ENCODE measurements at places on chromosomes 2 and 18.

DNA sequence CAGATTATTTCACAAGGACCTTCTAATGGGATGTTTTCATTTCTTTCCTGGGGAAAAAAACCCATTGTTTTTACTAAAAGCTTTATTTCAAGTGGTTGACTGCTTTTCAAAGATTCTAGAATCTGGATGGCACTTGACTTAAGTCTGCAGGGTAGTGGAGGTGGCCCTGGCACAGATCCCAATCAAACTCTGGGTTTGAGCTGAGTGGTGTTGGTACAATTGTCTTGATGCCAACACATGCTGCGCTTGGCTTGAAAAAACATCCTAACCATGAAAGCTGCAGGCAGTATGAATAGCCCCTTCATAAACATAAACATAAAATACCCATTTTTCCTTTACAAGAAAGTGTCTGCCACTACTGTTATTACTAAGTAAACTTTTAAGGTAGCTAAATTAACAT, 3.6 kb downstream of the PAPOLG start:
- DNase-seq, result no peak

DNA sequence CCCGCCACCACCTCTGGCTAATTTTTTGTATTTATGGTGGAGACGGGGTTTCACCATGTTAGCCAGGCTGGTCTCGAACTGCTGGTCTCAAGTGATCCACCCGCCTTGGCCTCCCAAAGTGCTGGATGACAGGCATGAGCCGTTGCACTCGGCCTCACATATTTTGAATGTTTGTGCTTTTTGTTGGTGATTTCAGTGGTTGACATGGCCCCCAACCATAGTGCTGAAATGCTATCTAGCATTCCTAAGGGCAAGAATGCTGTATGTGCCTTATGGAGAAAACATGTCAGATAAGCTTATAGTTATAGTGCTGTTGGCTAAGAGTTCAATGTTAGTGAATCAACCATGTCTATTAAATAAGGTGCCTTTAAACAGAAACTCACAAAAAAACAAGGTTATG, 8.9 kb downstream of the ZAP70 start:
- DNase-seq, result no peak

DNA sequence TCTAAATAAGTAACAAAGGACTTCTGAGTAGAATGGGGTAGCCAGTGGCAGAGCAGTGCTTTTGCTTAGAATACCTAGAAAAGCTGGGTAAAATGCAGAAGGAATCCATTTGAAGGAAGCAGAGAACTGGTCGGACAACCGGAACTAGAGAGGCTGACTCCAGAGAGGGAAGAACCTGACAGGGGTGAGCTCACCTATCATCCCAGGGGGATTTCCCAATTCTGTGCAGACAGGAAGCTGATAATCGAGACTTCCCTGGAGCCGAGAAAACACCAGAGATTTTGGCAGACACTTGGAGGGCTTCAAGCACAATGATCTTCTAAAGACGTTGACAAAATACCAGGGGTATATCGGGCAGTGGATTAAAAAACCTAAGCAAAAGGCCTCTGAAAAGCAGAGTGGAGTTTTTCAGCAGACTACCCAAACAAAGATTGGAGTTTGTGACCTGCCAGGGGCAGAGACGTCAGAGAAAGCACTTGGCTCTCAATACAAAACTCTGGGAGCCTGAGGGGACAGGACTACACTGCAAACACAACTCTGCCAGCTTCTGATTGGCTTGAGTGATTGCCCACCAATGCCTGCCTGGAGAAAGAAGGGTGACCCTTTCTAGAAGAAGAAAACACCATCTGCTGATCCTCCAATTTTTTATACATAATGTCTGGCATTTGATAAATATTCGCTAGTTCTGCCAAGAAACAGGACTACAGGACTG, 67.5 kb upstream of the TTN start:
- DNase-seq, result no peak

GRCh38 chr2:71666094-71666474, 212.7 kb downstream of the DYSF start:
- DNase-seq, result no peak

- DNase-seq, result no peak
These were observed 63.3 kb downstream of the XRCC5 start for GRCh38 chr2:216172493-216172892.

DNA sequence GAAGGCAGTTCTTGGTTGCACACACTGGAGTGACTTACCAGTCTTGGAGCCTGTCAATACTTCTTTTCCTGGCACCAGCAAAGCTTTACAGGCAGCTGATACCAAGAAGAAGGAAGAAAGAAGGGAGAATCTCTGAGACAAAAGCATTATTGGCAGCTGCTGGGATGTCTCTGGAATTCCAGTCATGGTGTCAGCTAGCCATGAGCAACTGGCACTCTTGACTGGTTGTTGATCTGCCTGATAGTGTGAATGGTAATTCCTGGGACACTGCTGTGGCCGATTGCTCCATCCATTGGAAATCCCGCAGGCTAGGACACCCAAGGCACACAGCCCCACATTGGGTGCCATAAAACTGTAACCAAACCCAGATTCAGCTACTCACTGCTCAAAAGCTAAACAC, 17.8 kb upstream of the SPAG16 start:
- no peak for DNase-seq

DNA sequence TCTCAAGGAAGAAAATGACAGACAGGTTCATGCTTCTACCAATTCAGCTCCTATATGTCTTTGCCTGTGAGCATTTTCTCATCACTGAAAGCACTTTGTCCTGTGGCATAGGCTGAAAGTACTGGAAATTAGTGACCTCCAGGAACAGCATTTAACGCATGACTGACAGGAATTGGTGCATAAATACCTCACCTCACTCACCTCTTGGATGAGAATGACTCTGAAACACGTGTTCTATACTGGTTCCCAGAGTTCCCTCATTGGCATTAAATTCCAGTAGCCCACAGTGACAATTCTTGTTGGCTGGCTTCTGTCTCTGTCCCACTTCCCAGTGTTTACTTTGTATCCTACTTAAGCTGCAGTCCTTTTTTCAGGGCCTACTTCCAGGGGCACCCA, 83.4 kb upstream of the MAPRE2 start:
- no peak for DNase-seq

- no peak for DNase-seq
These were observed at the start of gene NXPH2 for GRCh38 chr2:138779781-138780445. Gene NXPH2 (minus strand): TSS chr2:138780390. CDS start chr2:138780241, 149 bp downstream.

DNA sequence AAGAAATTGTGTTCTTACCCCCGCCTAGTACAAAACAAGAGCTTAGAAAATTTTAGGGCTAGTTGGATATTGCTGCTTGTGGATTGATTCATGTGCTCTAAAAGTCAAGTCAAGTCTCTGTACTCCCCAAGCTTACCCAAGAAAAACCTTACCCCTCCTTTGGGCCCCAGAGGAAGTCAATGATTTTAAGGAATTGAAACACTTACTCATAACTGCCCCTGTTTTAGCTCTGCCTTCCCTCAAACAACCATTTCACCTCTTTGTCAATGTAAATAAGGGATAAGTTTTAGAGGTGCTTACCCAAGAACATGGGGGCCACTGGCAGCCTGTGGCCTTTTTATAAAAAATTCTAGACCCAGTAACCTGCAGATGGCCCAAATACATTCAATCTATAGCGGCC, 136.6 kb upstream of the RMP24 start:
- peak; percentile 6 for DNase-seq

GRCh38 chr2:192283450-192283849, 88.7 kb upstream of the TMEFF2 start:
- no peak for DNase-seq

- DNase-seq, result no peak
These were observed 102.1 kb downstream of the PXDN start for GRCh38 chr2:1642066-1642861.

GRCh38 chr2:119599384-119599783, 55.1 kb downstream of the CFAP221 start:
- DNase-seq, result no peak

- no peak for DNase-seq
These were observed 78.7 kb downstream of the GLI2 start for GRCh38 chr2:120814352-120814751.

DNA sequence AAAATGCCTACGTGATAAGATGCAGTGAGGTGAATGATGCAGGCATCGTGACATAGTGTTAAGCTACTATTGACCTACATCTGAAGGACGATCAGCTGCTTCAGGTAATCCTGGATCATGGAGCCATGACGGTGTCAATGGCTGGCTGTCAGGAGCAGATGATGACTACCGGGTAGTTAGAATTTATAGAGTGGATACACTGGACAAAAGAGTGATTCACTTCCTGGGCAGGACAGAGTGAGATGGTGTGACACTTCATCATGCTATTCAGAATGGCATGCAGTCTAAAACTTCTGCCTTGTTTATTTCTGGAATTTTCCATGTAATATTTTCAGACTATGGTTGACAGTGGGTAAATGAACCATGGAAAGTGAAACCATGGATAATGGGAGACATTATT, 29.5 kb downstream of the METTL8 start:
- DNase-seq, result no peak

DNA sequence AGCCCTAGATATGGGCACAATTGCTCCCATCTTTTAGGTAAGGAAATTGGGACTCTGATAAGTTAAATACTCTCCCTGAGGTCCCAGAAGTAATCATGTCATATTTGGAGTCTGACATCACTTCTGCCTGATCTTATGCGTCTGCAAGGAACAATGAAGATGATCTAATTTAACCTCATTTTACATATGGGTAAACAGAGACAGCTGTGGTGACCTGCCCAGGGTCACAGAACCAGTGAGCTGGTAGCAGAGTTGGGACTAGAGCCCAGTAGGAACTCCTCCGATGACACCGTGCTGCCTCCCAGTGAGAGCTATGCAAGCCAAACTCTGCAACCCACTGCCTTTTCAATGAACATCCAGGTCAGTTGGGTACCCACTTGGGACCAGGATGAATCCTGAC, 17.8 kb downstream of the CTAGE1 start:
- DNase-seq, result no peak

DNA sequence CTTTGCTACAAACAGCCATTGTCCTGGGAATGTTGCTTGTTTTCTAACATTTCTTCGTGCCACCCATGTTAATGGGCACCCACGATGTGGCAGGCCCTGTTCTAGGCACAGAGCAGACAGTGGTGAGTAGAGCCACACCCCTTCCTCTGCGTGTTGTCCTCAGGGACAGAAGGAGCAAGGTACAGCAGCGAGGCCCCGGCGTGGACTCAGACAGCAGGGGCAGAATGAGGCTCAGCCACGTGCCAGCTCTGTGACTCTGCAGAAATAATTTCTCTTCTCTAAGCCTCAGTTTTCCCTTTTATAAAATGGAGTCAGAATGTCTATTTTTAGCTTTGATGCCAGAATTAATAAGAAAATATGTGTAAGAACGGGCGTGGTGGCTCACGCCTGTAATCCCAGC, 401.7 kb downstream of the TSN start:
- DNase-seq, result no peak

DNA sequence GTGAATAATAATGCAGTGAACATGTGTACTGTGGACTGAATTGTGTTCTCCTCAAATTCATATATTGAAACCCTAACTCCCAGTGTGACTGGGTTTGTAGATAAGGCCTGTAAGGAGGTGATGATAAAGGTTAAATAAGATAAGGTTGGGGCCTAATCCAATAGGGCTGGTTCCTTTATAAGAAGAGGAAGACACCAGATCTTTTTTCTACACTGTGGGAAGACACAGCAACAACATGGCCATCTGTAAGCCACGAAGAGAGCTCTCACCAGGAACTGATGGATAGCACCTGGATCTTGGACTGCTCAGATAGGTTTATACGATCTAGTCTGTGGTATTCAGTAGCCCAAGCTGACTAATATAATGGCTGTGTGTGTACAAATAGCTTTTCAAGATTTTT, 66.8 kb downstream of the BMPR2 start:
- DNase-seq, result no peak

- no peak for DNase-seq
These were observed 222.6 kb downstream of the ANAPC1 start for GRCh38 chr2:111661286-111661940.

GRCh38 chr18:31702449-31702848, 18.1 kb upstream of the B4GALT6 start:
- no peak for DNase-seq

DNA sequence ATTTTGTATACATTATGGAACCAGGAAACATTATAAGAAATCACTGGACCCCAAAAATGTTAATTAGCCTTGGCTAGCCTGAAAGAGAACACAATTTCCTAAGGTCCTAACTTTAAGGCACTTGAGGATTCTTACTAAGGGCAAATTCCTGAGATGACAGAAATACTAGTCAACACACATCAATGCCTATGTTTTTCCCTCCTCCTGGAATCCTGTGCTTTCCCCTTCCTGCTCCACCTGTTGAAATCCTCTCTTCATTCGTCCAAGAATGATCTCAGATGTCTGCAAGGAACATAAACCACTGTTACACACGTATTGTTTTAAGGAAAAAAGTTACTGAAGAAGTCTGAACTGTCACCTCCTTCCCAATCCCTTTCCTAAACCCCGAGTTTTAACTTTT, 21.2 kb upstream of the DARS1 start:
- no peak for DNase-seq

- DNase-seq, result no peak
These were observed 51.7 kb upstream of the ACVR2A start for GRCh38 chr2:147792966-147793617.

- peak; percentile 1 for DNase-seq
These were observed 9.4 kb downstream of the C2orf42 start for GRCh38 chr2:70181363-70181956.

- no peak for DNase-seq
These were observed 38.5 kb upstream of the ZNF396 start for GRCh38 chr18:35415511-35416073.

- DNase-seq, result no peak
These were observed 184.3 kb downstream of the UBE2E3 start for GRCh38 chr2:181164699-181165098.

DNA sequence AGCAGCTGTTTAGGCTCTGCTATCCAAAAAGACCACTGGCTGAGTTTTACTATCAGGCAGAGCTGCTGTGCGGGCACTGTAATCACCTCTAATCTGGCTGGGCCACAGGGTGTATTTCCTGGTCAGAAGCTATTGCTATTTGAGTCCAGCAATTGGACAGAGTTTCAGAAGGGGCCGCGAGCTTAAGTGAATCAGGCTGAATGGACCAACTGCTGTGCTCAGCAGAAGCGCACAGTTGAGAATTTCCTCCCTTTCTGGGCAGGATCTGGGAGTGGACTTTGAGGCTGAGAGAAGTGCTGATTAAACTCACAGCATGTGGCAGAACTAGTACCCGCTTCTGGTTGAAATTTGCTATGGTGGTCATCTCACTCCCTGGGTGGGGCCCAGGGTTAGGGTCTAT, 251.8 kb downstream of the INSIG2 start:
- DNase-seq, result no peak

DNA sequence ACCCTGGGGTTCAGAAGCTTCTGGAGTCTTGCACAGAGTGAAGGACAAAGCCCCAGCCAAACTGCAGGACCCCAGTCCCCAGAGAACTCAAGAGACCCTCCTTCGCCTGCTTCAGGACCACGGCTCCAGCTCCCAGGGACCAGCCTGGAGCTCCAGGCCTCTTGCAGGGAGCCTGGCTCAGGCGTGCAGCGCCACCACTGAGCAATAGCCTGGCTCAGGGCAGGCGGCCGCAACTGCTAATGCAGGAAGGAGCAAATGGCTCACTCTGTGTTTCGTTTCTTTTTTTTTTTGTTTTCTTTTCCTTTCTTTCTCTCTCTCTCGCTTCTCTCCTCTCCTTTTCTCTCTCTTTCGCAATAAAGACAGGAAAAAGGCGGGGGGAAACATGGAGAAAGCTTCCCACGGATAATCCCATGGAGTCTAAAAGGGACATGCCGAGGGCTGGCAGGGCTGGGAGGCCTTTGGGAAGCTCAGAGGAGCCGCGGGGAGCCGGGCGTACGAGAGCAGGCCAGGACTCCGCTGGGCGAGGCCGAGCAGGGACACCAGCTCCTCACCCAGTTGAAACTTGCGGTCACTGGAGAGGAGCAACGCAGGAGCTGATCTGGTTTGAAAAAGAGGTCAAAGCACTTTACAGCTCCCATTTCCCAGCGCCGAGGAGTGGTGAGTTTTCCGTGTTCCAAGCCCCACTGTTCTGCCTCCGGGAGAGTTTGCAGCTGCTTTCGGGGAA, 244.8 kb downstream of the TWIST2 start:
- DNase-seq, result no peak

Data from CD4-positive, alpha-beta T cell treated with Interleukin-1 beta for 1 hour (primary cell).